ENCODE measurements at places on chromosomes 5 and 9.

DNA sequence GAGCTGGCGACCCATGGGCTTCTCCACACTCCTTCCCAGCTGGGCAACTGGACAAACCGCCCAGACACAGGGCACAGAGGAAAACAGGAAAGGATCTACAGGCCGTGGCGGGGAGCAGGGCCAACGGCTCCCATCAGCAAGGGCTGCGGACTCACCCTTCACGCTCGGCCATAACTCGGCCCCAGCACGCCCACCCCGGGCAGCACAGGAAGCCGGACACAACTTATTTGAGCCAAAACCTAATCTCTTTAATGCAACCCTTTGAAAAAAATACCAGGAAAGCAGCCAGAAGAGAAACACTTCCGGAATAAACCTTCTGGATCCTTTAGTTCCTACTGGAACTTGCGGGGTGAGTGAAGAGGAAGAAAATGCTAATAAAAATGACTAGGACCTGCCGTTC is 59.9 kb downstream of the VAV2 start:
- DNase-seq, result no peak

DNA sequence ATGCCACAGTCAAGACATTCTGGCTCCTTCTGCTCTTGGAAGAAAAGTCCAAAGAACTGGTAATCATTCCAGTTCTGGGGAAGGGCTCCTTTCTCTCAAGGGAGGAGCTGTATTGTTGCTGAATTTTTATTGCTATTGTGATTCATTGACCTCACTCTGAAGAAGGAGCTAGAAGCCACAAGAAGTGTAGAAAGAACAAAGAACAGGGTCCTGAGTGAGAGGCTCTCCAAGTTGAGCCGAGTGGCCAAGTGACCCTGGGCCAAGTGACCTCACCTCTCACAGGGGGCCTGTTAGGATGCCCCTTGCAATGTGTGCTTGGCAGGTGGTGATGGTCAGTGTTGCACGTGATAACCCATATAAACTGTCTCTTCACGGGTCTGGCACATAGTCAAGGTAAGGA is 173.3 kb downstream of the FGF18 start:
- no peak for DNase-seq

DNA sequence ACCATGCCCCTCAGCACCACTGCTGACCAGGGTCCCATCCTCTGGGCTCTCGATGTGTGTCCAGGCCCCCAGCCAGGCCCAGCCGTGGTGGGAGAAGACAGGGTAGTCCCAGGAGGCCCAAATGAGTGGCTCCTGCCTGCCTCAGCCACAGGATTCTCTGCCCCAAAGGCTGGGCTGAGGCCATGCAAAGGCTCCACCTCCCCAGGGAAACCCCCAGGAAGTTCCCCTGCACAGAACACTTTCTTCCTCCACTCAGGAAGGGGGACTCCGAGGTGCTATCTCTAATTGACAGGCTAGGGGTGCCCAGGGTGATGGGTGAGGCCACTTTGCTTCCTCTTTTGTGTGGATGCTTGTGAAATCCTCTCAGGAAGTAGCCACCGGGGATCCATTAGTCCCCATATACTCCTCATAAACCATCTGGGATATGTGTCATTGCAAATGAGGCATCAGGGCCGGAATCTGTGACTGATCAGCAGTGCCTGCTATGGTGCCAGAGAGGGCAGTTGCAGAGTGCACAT is 23.1 kb upstream of the TDRD7 start:
- DNase-seq, result no peak

DNA sequence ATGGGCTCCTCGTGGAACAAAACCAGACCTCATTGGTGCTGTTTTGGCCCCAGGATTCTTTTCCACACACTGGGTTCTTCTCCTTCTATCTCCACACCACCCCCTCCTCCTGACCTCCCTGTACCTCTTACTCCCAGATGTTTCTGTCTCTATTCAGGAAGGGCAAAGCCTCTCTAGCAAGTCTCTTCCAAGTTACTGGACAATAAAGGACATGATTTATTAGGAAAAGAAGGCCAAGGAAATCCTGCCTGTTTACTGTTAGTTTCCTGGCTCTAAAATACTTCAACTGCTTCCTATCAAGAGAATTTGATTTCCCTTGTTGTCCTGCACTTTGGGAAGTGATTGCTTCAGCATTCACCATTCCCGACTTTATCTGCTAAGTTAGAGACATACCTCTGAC is 262.0 kb downstream of the SAXO1 start:
- DNase-seq, result no peak

GRCh38 chr5:117454716-117455212 is 880.1 kb upstream of the SEMA6A start:
- DNase-seq, result peak; percentile 34

DNA sequence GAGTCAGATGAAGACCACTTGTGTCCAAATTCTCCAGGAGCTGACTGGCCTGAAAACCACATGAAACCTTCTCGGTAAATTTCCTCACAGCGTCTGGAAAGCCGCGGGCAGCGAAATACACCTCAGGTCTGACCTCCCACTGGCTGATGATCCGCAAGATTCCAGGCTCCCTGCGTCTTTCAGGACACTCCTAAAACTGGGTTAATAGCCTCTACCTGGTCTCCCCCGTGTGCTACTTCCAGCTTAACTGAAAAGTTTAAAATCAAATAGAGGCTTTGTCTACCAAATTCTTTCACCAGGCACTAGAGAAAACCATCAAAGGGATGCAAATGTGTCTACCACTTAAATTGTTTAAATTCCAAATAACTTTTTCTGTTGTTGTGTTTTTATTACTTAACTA is 312.6 kb downstream of the DRD1 start:
- no peak for DNase-seq

- no peak for DNase-seq
Observed at GRCh38 chr9:72337286-72337685, 27.7 kb downstream of the ZFAND5 start.

DNA sequence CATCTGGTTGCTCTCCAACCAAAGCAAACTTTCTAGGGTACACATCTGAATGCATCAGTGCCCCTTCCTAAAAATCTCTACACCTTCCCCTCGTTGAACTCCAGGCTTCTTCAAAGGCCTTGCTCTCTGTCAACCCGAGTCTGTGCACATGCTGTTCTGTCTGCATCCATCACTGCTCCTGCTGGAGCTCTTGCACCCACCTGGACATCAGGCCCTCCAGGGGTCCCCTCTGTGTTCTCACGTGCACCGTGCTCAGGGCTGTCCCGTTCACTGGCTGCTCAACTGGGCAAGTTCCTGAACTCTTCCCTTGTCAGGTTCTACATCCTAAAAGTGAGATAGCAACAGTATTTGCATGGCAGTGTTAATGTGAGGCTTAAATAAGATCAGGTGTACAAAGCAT is 62.7 kb upstream of the ANGPTL2 start:
- DNase-seq, result no peak

- no peak for DNase-seq
Observed at GRCh38 chr9:83588256-83588655, 34.7 kb upstream of the IDNK start.

- DNase-seq, result no peak
Observed at GRCh38 chr5:91373006-91373405, 10.1 kb downstream of the ARRDC3 start.

DNA sequence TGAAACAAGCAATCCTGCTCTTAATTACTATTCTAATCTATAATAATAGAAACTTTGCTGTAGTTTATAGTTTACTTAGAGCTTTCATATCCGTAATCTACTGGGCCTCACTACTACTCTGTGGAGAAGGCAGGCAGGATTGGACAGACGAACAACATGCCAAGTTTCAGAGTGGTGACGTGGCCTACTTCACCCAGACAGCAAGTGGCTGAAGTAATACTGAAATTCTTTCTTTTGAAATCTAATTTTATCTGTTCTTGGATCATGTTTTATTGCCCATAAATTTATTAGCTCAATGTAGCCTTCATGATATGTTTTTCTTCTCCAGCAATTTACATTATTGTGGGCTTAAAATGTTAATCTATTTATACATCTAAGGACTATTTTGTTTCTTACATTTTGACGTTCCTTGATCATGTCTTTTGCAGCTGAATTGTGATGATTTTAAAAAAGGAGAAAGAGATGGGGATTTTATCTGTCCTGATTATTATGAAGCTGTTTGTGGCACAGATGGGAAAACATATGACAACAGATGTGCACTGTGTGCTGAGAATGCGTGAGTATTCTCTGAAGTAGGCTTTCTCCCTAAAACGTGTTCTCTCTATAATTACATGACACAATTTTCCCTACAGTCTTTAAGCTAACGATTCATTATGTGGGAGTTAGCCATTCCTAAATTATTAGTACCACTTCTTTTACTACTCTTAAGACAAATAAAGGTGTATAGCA is 22.4 kb downstream of the SPINK5 start:
- DNase-seq, result no peak

- DNase-seq, result no peak
Observed at GRCh38 chr9:99916650-99917049, 10.2 kb downstream of the STX17 start.

DNA sequence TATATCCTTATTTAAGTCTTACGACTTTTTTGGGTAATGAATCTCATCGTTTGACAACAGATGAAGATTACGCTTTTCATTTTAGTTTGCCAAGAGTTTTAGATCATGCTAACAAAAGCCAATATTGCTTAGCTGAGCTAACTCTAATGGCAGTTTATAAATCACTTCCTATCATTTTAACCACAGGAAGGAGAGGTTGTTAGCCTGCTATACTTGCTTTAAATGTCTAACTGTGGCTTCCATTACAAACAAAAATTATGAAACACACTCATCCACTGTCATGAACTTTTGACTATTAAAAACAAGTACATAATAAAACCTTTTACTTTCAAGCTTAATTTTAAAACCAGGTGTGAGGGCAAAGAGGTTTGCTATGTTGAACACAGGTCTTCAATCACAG is 53.7 kb upstream of the ANKH start:
- DNase-seq, result no peak

GRCh38 chr9:26158631-26159150 is 480.4 kb upstream of the TUSC1 start:
- DNase-seq, result no peak

DNA sequence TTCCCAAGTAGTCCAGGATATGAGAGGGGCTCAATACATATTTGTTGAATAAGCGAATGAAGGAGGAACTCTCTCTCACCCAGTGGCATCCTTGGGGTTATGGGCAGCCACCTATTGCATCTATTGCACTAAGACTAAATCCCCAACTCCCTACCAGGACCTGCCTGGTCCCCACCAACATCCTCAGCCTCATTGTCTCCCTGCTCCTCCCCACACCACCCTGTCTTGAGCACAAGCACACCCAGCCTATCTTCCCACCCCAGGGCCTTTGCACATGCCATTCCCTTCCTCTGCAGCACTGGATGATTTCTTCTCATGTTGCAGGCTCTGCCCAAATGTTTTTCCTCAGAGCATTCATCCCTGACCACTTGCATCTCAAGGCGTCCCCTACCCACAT is 133.8 kb downstream of the BARX1 start:
- no peak for DNase-seq

- DNase-seq, result no peak
Observed at GRCh38 chr5:94039101-94039500, 297.7 kb upstream of the POU5F2 start.

- DNase-seq, result no peak
Observed at GRCh38 chr5:62576570-62577170, 1.9 kb upstream of the LRRC70 start.

- no peak for DNase-seq
Observed at GRCh38 chr9:2576631-2577030, 45.0 kb upstream of the VLDLR start.

GRCh38 chr9:92724528-92725265 is 39.9 kb downstream of the BICD2 start:
- no peak for DNase-seq

- no peak for DNase-seq
Observed at GRCh38 chr5:36530215-36530614, 76.2 kb upstream of the SLC1A3 start.

- no peak for DNase-seq
Observed at GRCh38 chr9:75019654-75020053, 8.4 kb downstream of the CARNMT1 start.

DNA sequence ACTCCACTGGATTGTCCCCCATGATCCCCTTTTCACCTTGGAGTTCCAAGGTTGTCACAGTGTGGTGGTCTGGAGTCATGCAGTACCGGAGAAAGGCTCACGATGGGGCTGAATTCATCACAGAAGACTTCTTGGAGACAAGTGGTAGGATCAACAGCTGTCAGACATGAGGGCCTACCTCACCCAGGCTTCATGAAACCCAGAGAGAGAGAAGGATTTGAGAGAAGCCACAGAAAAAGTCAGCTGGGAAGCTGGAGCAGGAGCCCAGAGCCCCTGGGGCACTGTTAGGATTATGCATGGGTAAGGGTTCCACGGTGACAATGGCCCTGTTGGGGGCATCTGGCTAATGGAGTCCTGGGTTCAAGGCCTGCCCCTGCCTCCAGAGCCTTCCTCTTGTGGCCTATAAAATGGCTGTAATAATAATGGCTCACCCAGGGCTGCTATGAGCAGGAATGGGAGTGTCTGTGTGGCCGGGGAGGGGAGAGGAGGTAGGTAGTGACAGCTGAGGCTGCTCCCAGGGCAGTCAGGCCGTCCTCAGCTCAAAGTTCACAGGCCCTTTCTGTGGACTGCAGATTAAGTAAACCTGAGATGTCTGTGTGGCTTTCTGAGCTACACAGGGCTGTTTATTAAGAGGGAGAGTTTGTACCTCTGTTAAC is 910 bp downstream of the TRIM14 start:
- DNase-seq, result no peak

DNA sequence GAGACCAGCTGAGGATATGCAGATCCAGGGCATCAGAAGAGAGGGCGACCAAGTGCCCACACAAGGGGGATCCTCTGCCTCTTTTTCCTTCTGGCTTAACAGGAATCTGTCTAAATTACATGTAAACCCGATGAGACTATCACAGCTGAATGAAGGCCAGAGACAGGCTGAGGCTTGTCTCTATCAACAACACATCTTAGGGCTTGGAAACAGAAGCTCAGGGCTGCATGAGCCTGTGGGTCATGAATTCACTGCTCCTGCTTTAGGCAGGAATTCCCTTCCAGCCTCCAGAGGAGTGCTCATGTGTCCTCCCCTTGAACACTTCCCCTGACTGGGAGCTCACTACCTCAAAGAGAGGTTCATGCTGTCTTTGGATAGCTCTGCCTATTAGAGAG is 106.1 kb upstream of the PHYKPL start:
- no peak for DNase-seq

DNA sequence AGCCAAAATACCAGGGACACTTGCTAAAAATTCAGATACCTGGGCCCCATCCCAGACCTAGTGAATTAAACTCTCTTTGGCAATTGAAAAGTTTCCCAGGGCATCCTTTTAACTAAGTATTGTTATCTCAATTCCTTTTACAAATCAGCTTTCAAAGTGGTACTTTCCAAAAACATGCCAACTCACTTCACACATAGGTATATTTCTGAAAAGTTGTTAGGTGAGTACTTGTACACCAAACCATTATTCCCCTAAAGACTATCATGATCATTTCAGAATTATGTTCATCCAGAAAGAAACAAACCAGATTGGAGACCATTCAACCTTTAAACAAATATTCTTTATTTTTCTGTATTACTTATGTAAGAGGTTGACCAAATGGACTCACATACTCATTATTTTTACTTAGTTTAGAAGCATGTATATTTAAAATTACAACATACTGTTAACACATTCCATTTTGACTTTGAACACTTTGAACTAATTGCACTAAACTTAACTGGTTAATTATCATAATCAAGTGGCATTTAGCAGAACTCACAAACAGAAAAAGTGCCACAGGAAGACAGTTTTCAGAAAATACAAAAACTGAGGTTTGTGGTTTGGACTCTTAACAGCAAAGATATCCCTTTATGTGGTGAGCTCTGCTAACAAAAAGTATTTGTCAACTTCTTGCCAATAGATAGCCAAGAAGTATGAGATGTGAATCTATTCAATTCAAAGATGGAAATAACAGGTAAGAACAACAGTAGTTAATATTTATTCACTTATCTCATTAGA is 40.7 kb downstream of the KIAA0825 start:
- no peak for DNase-seq

- no peak for DNase-seq
Observed at GRCh38 chr5:10691826-10692785, 68.9 kb downstream of the DAP start.

Data from progenitor cell of endocrine pancreas (in vitro differentiated cells).